ENCODE measurements at places on chromosomes 6 and 20.
A peak's percentile ranks its signal among the peaks of the same experiment; 100 is the strongest.

GRCh38 chr6:143328876-143329275 is 121.6 kb downstream of the ADAT2 start:
- no peak for ATAC-seq

- ATAC-seq, result no peak
Observed at GRCh38 chr20:45792317-45793118, 764 bp downstream of the DNTTIP1 start.

- no peak for ATAC-seq
Observed at GRCh38 chr6:63807056-63807455, 171.5 kb downstream of the PHF3 start.

GRCh38 chr20:47336129-47336754 is 20.3 kb downstream of the ZMYND8 start:
- ATAC-seq, result peak; percentile 66

DNA sequence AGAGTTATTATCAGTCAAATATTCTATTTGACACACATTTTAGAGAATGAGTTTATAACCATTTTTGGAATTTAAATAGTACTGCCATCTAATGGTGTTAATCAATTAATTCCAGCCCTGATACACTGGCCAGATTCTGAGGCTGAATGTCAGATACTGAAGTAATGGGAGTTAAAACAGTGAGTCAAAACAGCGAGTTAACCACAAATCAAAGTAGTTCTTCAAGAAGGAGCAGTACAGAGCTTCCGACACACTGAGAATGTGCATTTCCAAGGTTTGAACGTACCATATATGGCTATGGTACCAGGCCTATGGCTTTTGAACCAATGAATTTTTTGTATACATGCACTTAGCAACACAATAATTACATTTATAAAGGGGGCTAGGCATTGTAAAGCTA is 11.3 kb upstream of the CEP43 start:
- no peak for ATAC-seq

Data from gastroesophageal sphincter (tissue), 4 donors.